ENCODE measurements at places on chromosomes 7 and 10.

- no peak for DNase-seq
These were observed 8.6 kb upstream of the CACUL1 start for GRCh38 chr10:118763202-118763988.

DNA sequence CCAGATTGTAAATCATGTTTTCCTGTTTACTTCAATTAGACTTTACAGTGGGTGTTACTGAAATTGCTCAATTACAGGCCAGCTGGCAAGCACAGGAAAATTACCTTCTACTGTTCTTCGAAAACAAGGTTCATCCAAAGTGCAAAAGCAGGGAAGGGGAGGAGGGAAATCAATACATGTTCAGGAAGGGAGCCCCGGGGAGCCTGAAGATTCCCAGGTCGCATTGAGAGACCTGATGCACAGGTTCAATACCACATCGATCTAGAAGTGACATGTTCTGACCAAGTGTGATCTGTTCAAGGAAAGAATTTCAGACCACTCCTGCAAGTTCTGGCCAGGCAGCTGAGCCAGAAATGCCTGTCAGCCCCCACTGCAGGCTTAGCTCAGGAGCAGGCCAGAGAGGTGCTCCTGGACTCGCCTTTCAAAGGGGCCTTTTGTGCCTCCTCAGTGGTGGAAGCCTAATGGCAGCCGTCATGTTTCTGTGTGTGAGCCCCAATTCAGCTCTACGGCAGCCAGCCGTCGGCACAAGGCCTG, 35.9 kb downstream of the FAM53B start:
- DNase-seq, result no peak

- peak; percentile 13 for DNase-seq
These were observed 114.0 kb upstream of the COBL start for GRCh38 chr7:51430480-51431086.

GRCh38 chr7:151074817-151075661, 5.6 kb downstream of the FASTK start:
- DNase-seq, result no peak

GRCh38 chr7:128065872-128066271, 34.6 kb upstream of the LRRC4 start:
- DNase-seq, result no peak

GRCh38 chr7:110800984-110801383, 289.9 kb upstream of the LRRN3 start:
- DNase-seq, result no peak

GRCh38 chr7:121069346-121070100, 81.0 kb downstream of the CPED1 start:
- DNase-seq, result no peak

DNA sequence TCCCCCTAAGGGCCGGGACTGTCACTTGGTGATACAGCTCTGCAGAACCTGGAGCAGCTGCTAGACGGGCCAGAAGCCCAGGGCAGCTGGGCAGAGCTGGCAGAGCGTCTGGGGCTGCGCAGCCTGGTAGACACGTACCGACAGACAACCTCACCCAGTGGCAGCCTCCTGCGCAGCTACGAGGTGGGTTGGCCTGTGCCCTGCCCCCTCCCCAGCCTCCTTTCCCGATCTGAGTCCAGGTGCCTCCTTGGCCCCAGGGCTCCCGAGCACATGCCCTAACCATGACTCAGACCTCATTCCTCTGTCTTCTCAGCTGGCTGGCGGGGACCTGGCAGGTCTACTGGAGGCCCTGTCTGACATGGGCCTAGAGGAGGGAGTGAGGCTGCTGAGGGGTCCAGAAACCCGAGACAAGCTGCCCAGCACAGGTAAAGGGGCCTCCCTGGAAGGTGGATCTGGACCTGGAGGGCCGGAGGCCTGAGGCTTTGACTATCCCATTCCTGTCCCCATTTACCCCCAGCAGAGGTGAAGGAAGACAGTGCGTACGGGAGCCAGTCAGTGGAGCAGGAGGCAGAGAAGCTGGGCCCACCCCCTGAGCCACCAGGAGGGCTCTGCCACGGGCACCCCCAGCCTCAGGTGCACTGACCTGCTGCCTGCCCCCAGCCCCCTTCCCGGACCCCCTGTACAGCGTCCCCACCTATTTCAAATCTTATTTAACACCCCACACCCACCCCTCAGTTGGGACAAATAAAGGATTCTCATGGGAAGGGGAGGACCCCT, 6.4 kb downstream of the NFKB2 start:
- DNase-seq, result no peak

GRCh38 chr10:92552310-92552709, 21.6 kb downstream of the IDE start:
- DNase-seq, result no peak

- DNase-seq, result no peak
These were observed 58.7 kb downstream of the INPP5F start for GRCh38 chr10:119784340-119785067.

DNA sequence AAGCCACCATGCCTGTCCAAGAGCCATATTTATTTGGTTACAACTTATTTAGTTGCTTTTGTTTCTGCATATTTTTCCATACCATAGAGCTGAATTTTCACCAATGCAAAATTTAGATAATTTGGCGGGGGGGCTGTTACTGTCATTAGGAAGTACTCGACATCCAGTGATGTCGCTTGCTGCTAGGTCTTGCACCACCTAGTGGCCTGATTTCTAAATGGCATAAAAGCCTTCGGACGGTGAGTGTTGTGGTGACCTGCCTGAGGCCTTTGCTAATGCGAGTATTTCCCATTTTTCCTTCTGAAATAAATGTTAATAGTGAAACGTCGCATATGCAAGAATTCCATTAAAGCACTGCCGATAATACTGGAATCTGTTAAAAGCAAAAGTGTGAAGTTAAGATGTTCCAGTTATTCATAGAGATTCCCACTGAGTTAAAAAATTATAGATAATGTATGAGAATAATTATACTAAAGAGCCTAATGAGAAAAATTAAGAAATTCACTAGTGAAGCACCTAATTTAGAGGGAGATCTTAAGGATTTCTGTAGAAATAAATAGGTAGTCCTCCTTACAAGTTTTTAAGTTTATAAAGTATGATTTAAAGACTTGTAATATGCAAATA, 86.1 kb upstream of the DNAJB6 start:
- DNase-seq, result no peak

GRCh38 chr7:16299853-16300252, 121.5 kb downstream of the CRPPA start:
- no peak for DNase-seq

GRCh38 chr10:71697938-71698709, 21.5 kb downstream of the C10orf105 start:
- peak; percentile 50 for DNase-seq

GRCh38 chr10:27541796-27542729, 38.0 kb downstream of the RAB18 start:
- no peak for DNase-seq

DNA sequence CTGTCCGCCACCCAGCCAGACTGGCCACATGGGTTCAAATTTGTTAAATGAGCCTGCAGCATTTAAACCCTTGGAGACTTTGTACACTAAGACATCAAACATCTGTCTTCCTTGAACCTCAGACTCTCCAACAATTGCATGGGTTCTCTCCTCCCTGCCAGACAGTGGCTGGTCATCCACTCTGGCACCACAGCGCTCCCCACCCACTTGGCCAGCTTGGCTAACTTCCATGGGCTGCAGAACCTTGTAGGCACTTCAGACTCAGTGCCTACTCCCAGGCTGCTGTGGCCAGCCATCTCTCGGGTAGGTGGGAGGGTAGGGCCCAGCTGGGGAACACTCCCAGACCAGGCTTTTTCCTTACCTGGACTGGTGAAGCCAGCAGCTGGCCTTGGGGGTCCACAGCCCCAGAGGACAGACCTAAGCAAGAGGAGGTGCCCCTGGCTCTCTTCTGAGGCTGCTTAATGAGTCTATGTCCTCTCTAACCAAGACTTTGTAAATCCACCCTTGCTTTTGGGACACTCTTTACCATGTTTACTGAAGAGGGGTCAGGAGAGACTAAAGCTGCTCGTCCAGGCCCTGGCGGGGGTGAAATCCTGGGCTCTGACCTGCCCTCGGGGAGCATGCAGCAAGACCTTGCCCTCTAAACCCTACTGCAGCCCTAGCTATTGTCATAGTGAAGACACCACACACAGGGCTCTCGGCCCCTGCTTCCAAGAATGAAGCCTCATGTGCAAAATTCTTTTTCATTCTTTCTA, 82.7 kb downstream of the ARHGAP22 start:
- no peak for DNase-seq

DNA sequence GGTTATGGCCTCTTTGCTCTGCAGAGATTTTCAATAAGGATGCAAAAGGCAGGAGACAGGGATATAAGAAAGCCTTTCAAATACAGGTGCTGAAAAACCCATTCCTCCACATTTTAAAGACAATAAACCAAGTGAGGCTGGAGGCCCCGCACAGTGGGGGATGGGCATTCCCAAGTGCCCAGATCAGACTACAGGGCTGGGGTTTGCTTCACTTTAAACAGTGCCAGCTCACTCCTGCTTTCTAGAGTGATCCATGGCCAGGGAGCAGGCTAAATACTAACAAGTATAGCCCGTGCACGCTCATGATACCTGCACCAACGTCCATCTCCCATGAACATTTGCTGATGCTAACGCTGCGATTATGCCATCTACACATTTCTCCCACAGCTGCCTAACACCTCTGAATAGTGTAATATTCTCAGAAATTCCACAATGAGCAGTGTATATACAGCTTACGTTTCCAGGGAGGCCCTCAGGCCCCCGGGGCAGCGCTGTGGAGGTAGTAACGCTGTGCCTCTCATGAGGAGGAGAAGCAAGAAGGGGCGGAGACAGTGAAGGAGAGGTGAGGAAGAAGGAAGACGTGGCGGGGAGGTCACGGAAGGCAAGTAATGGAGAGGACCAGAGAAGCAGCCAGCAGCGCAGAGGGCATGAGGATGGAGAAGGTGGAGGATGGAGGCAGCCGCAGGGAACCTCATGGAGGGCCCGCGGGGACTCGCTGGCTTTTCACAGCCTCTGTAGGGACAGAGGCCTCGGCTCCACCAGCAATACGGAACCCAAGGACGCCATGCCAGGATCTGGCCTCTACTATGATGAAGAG, 141.7 kb downstream of the USP6NL start:
- DNase-seq, result no peak

GRCh38 chr7:70432567-70433001, 699.4 kb upstream of the GALNT17 start:
- DNase-seq, result no peak

DNA sequence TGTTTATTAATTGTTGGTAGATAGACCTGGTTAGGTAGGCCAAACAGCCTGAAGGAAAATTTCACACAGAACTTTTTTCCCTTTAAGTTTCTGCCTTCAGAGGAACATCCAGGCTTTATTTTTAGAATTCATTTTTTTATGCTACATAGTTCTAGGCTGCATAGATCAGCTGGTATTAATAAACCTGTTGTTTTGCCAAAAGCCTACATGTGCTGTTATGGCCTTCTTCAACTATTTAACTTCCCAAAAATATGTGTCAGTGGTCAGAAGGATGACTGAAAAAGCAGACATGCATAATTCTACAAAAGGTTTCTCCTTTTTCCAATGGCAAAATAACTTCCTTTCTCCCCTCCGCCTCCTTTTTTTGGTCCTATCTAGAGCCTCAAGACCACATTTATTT, 303.0 kb upstream of the DKK1 start:
- no peak for DNase-seq

DNA sequence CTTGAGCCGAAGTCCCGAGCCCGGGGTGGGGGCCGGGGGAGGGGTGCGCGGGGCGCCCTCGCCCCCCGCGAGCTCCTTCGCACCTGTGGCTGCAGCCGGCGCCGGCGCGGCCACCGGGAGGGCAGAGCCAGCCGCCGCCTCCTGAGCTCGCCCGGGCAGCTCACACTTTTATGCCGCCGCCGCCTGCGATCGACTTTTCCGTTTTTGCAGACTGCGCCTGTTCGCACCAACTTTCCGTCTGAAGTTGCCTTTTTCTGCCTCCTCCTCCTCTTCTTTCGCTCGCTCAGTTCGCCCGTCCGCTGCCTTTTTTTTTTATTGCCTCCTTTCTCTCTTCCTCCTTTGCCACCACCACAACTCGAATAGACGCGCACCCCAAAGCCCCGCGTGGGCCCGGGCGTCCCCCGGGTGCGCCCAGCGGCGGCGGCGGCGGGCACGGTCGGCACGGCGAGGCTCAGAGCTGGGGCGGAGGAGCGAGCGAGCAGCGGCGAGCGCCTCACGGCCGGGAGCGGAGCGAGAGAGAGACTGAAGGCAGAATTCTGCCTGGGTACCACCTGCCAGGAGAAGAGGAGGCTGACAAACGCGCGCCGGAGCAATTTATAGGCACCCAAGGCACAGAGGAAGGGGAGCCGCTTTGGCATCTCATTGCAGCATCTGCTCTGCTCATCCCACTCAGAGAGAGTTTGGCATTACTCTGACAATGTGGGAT, at the start of gene C1QL3:
Gene C1QL3, minus strand, starts transcription at position 569 of the 706 bp plus-strand sequence. CDS start 814 bp downstream, outside the sequence.
- DNase-seq, result peak; percentile 25

DNA sequence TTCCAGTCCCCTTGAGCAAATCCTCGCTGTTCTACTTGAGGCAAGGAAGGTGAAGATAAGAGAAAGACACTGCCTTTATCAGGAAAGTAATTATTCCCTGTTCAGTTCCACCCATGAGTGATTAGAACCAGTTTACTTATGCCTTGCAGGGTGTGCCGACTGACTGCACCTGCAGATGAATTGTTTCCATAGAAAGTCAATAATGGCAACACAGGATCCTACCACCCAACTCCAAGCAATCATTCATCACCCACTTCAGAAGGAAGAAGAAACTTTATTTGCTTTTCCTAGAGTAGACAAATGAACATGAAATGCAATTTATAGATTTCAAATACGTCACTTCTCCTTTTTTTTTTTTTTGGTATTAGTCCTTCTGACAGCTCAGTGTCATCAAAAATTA, 383.9 kb downstream of the SORCS1 start:
- no peak for DNase-seq

DNA sequence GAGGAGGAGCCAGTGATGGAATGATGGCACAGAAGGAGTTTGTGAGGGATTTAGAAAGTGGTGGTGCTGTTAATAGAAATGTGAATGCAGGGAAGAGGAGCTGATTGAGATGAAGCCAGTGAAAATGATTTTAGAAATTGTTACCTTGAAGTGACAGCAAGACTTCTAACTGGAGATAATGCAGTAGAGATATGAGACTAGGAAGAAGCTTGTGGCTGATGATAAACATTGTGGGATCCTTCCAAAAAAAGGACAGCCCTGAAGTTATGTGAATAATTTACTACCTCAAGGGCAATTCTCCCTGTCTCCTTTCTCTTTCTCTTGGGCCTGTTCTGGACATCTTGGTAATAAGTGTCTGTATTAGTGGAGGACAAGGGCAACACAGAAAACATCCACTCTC, 138.6 kb downstream of the LSMEM1 start:
- DNase-seq, result no peak

DNA sequence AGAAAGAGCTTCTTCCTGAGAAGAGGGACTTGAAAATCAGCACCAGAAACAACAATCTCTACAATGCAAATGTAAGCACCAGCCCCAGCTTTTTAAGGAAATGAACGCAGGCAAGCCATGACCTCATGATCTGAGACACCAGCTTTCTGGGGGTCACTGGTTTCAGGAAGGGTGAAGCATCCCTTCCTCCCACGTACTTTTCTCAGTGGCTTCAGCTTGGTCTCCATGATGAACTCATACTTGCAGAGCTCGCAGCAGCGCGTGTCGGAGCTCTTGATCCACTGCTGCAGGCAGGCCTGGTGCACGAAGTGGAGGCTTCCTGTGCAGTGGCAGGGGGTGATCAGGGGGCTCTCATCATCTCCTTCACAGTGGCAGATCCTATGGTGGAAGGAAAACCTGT, 87.0 kb downstream of the ALOX5 start:
- DNase-seq, result no peak

GRCh38 chr7:80057488-80057887, 77.1 kb upstream of the GNAI1 start:
- no peak for DNase-seq

Data from GM12892 (cell line).